GM04503 (cell line): ENCODE measurements at places on chromosomes 6 and 20.

DNA sequence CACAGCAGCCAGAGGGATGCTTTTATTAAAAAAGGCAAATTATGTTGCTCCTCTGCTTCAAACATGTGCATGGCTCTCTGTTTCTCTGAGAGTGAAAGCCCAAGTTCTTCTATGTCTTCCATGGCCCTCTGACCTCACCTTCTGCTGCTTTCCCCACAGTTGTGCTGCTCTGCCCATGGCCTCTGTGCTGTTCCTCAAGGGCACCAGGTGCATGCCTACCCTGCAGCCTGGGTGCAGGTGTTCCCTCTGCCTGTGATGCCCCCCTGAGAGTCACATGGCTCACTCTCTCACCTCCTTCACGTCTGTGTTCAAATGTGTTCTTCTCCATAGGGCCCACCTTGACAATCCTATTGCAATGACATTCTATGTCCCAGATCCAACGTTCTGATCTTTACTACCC is 477.0 kb upstream of the CHD6 start:
- no peak for DNase-seq

DNA sequence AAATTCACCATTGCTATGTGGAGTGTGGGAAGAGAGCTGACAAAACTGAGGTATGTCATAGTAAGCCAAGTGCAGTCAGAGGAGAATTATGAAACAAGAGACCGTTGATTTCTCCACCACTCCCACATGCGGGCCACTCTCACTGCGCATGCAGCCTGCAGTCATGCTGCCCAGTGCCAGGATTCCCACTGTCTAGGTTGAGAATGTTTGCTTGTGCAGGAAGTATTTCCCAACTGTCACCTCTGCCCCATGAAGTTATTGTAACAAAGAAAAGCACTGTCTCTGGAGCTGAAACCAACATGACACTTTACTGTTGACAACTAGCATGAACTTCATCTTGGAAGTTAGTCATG is 18.7 kb upstream of the SFT2D1 start:
- no peak for DNase-seq

- no peak for DNase-seq
These were observed 4.2 kb downstream of the RNASET2 start for GRCh38 chr6:166952121-166952520.

DNA sequence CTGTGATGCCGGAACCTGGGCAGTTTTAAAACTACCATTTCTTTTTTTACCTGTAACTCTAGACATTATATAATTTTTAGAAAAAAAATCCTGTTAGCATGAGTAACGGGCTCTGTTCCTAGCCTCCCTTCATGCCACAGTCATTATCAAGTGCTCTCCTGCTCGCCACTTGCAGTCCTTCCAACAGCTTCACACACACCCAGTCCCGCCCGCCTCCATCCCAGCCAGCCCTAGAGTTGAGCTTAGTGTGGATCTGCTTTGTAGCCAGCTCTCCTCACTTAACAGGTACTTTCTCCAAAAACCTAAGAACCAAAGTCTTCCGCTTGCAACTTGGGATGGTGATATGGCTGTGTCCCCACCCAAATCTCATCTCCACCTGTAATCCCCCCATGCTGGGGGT is 51.5 kb downstream of the EZR start:
- no peak for DNase-seq

GRCh38 chr6:30267423-30267822 is 54.2 kb upstream of the TRIM26 start:
- DNase-seq, result no peak

GRCh38 chr20:14879020-14879697 is 541.7 kb upstream of the FLRT3 start:
- DNase-seq, result peak; percentile 34

DNA sequence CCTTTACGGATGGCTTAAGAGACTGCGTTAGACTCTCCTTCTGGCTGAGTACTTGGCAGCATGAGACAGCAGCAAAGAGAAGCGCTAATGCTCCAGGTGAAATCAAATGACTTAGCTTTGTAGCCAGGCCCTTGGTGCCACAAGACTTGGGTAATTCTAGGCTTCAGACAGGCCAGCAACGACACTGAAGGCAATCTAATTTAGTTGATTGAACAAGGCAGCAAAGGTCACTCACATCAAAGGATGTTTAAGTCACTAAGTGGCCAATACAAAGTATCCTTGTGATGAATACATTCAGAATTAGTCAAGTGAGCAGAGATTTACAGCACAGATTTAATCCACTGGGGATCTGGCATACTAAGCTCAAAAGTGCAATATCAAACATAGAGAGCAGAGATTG is 113.2 kb downstream of the FAM83B start:
- DNase-seq, result no peak

DNA sequence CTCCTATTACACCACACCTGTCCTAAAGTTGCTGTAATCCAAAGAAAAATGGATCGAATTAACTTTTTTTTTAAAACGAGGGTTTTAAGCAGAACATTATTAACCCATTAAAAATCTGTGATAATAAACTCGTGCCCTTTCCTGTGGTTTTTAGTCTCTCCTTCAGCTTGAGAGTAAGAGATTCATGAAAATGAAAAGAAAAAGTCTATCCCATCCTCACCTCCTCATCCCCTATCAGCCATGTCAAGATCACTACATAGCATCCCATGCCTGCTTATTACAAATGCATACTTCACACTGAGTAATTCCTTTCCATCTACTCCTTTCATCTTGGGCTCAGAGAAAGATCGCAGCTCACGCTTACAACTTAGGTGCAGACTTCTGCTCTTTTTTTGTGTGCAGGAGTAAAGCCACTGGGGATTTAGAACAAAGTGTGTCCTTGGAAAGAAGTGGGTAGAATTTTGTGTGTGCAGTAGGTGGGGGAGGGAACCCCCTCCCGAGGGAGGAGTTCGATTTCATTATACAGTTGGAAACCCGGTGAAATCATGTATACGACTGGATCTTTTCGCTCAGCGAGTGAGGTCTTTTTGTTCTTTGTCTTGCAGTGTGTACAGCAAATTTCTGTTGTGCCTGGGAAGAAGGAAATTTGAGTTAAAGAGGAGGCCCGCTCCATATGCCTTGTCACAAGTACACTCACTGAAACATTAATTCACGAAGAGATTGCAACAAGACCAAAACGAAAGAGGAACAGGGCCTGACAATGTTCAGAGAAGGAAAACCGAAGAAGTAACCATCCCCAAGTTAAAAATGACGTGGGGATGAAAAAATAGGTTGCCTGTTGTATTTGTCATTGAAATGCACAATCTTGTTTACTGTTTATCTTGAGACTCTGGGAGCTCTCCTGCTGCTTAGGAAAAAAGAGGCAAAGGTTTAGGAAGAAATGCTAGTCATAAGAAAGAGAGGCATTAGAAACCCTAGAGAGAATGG is 146.5 kb upstream of the ZNF217 start:
- no peak for DNase-seq

- no peak for DNase-seq
These were observed 109.8 kb upstream of the EMILIN3 start for GRCh38 chr20:41476446-41476845.

- DNase-seq, result no peak
These were observed 528.2 kb downstream of the HDGFL1 start for GRCh38 chr6:23097566-23097965.

- no peak for DNase-seq
These were observed 44.8 kb downstream of the INSM1 start for GRCh38 chr20:20412750-20413149.

DNA sequence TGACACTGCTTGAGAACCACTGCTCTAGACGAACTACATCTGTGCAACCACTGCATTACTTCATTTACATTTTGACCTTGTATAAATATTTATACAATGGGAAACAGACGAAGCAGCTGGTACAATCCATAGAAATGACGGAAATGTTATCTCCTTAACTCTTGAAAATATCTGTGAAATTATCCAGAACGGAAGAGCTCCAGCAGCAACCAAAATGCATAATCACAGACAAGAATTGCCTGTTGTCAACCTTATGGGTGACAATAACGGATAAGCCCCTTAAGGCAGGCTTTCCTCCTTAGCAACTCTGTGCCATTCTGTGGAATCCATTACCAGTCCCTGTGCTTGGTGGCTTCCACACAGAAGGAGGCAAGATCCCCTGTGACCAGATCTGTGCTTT is 115.4 kb downstream of the DTNBP1 start:
- no peak for DNase-seq

DNA sequence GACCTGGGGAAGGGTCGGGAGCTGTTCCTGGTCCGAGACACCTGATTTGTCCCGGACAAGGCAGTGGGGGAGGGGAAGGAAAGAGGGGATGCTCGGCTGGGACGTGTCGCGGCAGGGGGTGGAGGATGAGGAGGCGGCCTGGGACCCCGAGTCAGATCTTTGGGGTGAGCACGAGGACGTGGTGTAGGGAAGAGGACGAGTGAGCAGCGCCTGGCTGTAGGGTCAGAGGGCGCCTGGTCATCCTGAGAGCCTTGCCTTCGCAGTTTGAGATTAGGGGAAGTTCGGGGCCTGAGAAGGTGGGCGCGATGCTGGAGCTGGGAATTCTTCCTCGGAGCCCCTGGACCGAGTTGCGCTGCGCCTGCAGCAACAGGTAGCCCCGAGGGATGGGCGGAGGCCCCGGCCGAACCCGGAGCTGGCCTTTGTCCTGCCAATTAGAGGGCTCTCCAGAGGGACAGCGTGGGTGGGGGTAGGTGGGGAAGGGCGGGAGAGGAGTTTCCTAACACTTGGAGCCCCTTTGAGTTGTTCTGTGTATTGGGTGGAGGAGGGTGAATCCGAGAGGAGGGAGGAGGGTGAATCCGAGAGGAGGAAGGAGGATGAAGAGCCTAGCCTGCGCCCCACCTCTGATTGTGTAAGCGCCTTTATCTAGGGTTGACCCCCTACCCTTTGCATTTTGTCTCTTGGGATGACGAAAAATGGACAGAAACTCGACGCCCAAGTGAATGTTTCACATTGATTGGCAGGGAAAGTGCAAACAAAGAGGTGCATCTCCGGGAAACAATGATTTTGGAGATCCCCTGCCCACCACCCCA is 72.0 kb downstream of the SOX4 start:
- no peak for DNase-seq

DNA sequence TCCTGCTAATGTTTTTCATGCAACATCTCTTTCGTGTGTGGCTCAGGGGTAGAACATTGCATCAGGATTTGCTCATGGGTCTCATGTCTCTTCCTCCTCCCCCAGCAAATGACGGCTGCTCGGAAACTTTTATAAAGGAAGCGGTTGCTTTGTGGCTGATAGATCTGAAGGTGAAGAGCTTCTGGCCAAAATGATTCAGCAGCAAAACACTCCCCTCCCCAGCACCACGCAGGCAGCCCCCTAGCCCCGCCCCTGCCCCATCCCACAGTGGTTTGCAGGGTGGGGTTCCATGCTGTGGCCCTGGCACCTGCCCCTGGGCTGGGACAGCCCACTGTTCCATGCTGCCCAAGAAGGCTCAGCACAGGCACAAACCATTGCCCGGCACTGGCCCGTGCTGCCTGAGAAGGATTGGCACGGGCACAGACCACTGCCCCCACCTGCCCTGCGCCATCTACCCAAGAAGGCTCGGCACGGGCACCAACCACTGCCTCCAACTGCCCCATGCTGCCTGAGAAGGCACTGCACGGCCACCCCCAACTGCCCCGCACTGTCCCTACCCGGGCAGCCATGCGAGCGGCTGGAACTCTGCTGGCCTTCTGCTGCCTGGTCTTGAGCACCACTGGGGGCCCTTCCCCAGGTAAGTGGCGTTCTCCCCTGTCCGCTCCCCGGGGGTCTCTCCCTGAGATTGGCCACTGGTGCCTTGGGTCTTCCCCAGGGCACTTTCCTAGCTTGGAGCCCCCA is at the start of gene CST7:
TSS of gene CST7 (plus strand) at position 331 of the 741 bp plus-strand sequence. CDS start at position 568, 237 bp downstream.
- no peak for DNase-seq

DNA sequence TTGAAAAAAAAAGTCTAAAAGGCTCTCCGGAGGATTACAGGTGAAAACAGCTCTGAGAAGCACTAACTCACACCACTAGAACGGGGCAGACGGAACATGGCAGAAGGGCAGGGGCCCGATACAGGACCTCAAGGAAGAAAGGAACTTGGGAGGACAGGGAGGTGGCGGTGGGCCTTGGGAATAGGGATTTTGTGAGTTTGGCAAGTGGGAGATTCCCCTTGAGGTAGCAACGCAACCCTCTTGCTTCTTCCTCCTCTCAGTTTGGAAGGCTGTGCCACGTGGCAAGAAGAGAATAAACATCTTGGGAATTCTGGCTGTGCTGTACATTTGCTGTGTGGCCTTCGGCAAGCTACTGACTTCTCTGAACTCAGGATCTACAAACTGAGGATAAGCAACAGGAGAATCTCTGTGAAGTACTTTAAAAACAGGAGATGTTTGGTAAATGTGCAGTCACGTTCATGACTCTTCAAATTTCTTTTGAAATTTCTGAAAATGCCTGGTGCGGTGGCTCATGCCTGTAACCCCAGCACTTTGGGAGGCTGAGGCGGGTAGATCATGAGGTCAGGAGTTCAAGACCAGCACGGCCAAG is 220.8 kb downstream of the BCAS1 start:
- no peak for DNase-seq

GRCh38 chr6:159469443-159469842 is 223.6 kb downstream of the SOD2 start:
- no peak for DNase-seq

GRCh38 chr20:48766961-48767960 is 60.5 kb downstream of the PREX1 start:
- no peak for DNase-seq

- no peak for DNase-seq
These were observed 201.5 kb downstream of the ZFAND3 start for GRCh38 chr6:38021029-38021428.

DNA sequence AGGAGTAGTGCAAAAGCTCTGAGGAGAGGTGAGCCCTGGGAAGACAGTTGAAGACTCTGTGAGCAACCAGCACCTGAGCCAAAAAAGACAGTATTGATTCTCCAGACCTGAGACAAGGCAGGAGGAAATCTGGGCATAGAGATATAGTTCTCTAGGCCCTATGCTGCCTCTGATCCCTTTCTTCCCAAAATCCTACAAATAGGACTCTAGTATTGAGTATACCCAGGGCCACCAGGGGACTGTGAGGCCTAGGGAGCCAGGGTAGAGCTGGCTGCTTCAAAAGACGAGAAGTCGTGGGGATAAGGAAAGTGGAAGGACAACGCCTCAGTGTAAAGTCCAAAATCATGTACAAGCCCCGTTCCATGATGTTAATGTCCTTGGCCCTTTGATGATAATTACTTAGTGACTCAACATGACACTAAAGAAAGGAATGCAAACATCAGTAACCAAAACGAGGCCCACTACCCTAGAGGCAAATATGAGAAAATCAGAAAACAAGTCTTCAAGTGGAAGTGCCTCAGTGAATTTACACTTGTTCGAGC is 197.3 kb upstream of the PROKR2 start:
- DNase-seq, result no peak

DNA sequence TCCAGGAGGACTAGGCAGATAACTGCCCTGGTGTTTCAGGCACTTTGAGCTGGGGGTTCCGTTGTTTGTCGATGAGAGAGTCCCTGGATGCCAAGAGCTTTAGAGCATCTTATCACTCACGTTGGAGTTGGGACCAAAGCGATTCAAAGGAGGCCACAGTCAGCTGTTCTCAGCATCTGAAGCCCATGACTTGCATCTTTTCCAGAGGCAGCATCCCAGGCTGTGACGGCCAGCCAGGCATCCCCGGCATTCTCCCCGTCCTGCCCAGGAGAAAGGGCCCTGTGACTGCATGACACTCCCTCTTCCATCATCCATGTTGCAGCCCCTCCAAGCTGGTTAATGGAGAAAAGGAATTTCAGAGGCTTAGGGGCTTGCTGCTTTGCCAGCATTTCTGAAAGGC is 520.3 kb downstream of the CDH26 start:
- DNase-seq, result no peak
